ENCODE measurements at places on chromosomes 3 and 15.

DNA sequence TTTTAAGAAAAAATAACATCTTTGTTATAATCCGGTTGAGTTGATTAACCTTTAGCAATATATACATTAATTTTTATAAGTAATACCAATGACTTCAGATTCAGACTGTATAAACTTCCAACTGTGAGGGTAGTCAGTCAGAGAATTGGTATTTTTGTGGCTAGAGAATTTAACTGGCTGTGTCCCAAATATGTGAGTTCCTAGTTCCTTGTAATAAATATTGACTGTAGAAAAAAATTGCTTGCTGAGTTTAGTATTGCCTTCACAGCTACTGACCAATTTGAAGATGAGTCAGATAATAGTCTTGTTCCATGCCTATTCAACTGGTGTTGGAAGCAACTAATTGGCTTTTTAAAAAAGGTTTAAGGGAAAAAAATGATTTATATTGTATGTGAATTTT, 210.8 kb downstream of the GAP43 start:
- no peak for DNase-seq

GRCh38 chr15:48559285-48559684, 86.2 kb downstream of the FBN1 start:
- no peak for DNase-seq

DNA sequence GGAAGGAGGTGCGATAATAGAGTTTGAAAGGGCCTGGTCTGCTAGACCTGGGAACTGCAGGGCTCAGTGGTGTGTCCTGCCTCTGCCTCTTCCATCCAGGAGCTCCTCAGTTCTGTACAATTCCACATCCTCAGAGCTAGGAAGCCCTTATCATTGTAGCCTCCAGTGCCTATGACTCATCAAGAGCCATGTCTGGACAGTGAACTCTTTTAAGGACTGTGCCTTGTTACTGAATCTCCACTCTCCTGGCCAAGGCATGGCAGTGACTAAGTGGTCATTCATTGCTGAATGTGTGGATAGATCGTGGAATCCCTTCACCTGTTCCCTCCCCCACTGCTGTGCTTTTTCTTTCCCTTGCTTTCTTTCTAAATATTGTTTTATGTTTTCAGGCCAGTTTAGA, 2.9 kb downstream of the TIMP4 start:
- no peak for DNase-seq

GRCh38 chr15:96076350-96076749, 254.2 kb upstream of the NR2F2 start:
- DNase-seq, result no peak

- no peak for DNase-seq
Observed at GRCh38 chr15:90291679-90292356, 26.3 kb downstream of the NGRN start.
